NCI-H460 (cell line): ENCODE measurements at places on chromosomes 7 and 10. TPM values are rescaled to one million over a fixed set of nuclear protein-coding genes. Genes with fewer than 3 reads are reported as not detected.

HOXA5 gene
- total RNA-seq: 7.5 and 12.8 TPM in 2 replicates

SPDYE9 gene
- 0.54 and 0.55 TPM in 2 replicates for total RNA-seq

PDE1C gene
- 46.5 and 48.7 TPM in 2 replicates for total RNA-seq

ACSL5 gene
- total RNA-seq: not detected in 2 replicates

LRRC72 gene
- not detected in 2 replicates for total RNA-seq

SPACDR gene
- total RNA-seq: 0.27 and 0.43 TPM in 2 replicates

CCDC3 gene
- 0.02 TPM in 1 of 2 replicates, not detected in the other for total RNA-seq

- no peak for DNase-seq
These were observed 195.7 kb downstream of the TSPAN12 start for GRCh38 chr7:120662291-120662690.

GRCh38 chr7:14158111-14158510 is 168.6 kb upstream of the ETV1 start:
- DNase-seq: no peak

- DNase-seq: no peak
These were observed 45.3 kb downstream of the STARD3NL start for GRCh38 chr7:38223306-38223705.

DNA sequence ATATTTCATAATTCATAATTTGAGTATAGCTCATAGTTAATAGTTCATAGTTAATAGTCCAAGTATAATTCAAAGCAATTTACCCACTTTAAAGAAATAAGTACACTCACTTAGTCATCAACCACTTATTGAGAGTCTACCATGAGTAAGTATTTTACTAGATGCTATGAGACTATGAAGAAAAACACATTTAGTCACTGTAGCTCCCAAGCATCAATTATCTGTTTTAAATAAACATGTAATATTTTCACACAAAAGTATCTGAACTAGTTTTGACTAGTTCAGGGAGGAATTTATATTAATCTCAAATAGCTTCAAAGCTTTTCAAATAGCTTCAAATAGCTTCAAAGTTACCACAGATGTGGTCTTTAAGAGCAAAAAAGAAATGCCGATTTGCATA is 119.2 kb downstream of the ANK3 start:
- no peak for DNase-seq

GRCh38 chr7:66303454-66304155 is 98.5 kb downstream of the TPST1 start:
- no peak for DNase-seq

DNA sequence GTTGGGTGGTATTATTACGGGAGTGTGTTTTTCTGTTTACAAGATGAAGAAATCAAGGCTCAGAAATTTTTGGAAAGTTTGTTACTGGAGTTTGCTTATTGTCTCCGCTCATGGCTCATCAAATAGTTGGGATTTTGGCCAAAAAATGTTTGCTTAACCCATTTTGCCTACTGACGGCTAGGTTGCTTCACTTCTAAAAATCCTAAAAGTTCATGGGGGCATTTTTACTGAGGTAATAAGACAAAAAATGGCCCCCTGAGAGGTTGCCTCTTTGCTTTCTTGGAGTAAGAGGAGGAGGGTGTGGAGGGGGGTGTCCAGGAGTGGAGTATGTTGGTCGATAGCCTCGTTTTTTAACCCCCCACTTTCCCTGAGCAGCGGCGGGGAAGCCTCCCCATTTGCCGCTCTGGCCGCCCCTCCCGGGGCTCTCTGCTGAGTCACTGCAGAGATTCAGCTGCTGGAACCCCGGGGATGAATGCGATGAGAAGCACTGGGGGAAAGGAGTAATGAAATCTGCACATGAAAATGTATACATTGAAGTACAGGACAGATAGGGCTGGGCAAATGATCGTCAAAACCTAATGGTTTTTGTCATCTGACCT is 1.5 kb downstream of the MEST start:
- DNase-seq: no peak

DNA sequence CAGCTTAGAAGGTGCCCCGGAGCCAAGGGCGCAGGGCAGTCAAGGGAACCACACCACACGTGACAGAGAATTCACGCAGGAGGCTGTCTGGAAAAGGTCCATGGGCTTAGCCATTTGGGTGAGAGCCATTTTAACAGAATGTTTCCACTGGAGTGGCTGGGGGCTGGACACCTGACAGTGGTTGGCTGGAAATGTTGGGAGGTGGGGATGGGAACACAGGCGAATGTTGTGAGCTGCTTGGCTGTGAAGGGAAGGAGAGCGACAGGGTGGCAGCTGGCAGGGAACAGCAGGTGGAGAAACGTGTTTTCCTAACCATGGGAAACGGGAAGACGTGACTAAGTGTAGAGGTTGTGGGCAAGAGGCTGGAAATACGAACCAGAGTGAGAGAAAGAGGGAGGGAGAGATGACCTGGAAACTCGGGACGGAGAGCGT is 100.5 kb upstream of the ZNF32 start:
- DNase-seq: no peak

- DNase-seq: no peak
These were observed 81.8 kb downstream of the HERPUD2 start for GRCh38 chr7:35613150-35613549.

DNA sequence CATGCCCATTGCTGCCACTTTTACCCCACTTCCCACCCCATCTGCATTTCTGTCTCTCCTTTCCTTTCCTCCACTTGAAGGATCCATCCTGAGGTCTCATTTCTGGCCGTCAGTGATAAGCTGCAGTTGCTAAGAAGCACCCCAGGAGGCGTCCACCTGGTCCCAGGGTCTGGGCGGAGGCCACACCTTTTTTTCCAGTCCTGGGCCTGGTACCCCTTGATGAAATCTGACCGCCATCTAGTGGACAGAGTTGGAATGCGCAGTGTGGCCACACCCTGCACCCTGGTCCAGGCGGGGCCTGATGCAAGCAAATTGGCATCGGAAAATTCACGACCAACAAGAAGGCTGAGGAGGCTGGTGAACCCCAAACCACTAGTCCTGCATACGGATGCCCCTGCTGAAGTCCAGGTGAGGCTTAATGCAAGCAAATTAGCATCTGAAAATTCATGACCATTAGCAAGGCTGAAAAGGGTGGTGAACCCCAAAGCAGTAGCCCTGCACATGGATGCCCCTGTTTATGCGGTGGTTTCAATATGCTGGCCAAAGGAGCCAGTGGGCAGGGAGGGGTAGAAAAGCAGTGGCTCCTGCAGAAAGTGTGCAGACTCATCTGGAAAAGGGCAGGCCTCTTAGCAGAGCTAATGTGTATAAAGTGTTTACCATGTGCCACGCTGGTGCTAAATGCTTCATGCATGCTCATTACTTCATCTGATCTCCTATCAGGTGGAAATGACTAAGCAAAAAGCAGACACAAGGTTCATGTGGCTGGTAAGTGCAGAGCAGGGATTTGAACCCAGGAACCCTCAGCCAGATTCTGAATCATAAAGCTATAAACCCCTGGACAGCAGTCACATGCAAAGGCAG is 43.2 kb downstream of the GPAM start:
- peak; percentile 82 for DNase-seq

GRCh38 chr10:34116681-34117271 is 698.3 kb downstream of the PARD3 start:
- DNase-seq: no peak

GRCh38 chr7:18087026-18087686 is 59.5 kb upstream of the PRPS1L1 start:
- no peak for DNase-seq

DNA sequence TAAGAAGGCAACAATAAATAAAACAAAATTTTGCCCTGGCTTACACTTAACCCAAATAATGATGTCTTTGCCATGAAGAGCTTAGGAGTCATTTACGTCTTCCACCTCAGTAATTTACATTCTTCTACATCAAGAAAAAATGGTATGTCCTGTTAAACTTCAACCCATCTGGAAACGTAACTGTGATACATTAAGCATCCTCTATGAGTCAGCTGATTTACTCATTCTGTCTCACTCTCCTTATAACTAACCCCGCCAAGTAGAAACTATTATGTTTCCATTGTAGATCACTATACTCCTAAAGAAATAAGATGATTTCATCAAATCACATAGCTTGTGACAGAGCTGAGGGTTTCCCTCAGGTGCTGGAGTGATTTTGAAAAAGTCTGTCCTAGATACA is 330.7 kb downstream of the CDC14C start:
- DNase-seq: no peak

DNA sequence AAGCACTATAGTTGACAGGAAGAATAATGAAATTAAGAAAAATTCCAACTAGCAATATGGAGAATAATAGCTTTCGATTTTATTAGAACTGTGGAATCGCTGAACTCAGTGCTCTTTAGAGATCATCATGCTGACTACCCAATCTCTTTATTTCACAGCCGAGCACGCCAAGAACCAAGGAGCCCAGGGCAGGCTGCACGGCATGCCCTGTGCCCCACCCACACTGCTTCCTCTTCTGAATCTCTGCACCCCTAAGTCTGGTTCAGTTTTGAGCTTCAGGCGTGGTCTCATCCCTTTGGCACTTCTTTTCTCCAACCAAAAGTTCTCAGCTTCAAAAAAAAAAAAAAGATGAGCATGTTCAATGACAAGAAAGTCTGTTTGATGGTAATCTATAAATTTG is 92.4 kb upstream of the ZNF800 start:
- no peak for DNase-seq

DNA sequence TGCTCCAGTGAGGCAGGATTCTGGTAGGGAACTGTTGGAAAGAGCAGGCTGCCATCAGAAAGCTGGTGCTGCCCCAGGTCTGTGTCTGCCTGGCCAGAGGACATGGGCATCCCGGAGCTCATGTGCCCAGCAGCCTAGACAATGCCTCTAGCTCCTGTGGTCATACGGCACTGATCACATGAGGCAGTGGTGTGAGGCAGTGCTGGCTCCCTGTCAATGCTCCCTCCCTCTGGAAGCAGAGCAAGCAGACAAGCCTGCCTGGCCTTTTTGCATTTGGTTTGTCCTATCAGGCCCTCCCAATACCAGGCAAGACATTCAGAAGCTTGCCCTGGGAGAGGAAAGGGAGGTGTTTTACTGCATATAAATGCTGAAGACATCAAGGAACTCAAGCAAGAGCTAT is 19.5 kb upstream of the MMP21 start:
- DNase-seq: no peak

- no peak for DNase-seq
These were observed 33.1 kb downstream of the GHRHR start for GRCh38 chr7:30996883-30997282.

- no peak for DNase-seq
These were observed 116.4 kb upstream of the NANOS1 start for GRCh38 chr10:118912961-118913600.
